MCF 10A (cell line): ENCODE measurements at places on chromosomes 3 and 15.

DNA sequence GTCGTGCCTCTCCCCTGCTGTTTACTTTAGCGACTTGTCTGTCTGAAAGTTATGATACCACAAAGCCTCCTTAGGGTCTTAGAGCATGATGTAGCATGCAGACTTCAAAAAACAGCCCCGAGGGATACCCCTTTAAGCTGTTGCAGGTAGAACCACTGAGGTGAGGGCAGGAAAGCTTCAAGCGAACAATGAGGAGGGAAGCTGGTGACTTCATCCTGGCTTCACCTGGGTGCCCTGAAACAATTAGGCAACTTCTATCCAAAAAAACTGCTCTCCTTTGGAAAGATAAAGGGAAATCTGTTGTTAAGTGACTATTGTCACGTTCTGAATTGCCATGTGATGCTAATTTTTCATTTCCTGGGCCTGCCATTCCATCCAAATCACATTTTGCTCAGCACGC, 231.6 kb downstream of the SOX2 start:
- DNase-seq, result no peak

DNA sequence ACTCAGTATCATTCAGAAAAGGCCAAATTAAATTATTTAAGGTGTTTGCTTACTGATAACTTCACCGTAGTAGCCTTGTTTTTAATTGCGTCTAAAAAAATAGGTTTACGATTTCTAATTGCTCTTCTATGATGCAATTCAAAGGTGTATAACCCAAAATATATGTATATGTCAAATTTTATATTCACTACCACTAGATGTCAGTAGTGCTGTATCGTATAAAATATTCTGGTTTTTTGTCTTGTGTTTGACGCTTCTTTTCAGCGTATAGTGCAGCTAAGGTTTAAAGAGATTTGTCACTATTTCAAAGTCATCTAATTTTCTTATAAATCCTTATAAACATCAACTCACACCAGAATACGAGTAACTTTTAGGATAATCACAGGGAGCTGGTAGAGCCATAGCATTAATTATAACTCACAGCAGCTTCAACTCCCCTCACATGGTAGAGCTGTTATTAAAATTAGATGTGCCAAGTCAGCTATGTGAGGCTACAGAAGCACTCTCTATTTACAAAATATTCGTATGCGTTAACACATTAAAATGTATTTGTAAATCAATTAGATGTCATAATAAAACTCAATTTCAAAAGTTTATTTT, 3.5 kb downstream of the PFN2 start:
- peak; percentile 75 for DNase-seq

- no peak for DNase-seq
Measured at GRCh38 chr3:22262386-22262785, 511.4 kb upstream of the ZNF385D start.

- no peak for DNase-seq
Measured at GRCh38 chr3:16999871-17000270, 115.1 kb downstream of the PLCL2 start.

DNA sequence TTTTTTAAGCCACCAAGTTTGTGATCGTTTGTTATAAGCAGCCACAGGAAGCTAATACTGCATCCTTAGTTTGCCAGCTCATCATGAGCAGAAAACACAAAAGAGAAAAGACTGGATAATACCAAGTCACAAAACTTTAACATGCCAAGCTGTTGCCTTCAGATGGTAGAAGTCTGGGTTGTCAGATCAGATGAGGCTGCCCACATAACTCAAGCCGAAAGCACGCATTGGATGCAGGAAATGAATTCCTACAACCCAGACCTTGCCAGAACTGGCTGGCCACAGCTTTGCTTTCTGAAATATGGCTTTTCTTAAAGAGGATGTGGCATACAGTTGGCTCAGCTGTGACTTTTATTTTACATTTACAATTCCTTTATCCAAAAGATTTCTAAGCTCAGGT, 118.3 kb upstream of the NEO1 start:
- no peak for DNase-seq

GRCh38 chr3:46989146-46989810, 9.8 kb downstream of the NBEAL2 start:
- DNase-seq, result no peak

DNA sequence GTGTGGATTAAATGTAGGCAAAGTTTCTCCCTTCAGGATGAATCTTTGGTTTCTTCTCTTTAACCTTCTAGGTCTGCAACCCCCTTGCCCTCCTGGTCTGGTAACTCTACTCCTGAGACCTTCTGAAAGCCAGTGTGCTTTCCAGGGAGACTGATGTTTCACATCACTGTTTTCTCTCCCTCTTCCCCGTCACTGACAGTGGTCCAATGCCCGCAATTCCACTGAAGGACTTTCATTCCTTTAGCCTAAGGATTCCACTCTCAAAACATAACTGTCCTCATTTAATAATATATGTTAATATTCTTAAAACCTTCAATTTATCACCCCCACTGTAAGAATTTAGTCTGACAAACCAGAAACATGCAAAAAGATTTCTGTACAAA, 101.5 kb upstream of the CPNE4 start:
- DNase-seq, result no peak

- peak; percentile 73 for DNase-seq
Measured at GRCh38 chr3:36868614-36869436, 76.0 kb downstream of the TRANK1 start.

GRCh38 chr3:188697127-188697526, 474.6 kb upstream of the TPRG1 start:
- DNase-seq, result no peak

DNA sequence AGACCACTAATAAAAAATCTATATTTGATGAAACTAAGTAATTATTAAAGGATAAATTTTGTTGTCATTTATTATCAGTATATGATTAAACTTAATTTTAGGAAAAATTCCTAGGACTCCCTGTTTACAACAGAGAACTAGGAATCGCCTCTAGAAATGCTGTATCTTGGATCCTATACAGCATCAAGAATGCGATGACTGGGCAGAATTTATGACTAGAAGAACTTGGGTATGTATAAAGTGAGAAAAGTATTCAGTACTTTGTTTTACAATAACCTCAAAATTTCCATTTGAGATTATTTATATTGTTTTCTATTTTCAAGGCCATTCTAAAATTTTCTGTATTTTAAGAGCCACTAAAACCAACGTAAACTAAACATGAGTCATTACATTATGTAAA, 82.3 kb upstream of the AGTR1 start:
- no peak for DNase-seq

DNA sequence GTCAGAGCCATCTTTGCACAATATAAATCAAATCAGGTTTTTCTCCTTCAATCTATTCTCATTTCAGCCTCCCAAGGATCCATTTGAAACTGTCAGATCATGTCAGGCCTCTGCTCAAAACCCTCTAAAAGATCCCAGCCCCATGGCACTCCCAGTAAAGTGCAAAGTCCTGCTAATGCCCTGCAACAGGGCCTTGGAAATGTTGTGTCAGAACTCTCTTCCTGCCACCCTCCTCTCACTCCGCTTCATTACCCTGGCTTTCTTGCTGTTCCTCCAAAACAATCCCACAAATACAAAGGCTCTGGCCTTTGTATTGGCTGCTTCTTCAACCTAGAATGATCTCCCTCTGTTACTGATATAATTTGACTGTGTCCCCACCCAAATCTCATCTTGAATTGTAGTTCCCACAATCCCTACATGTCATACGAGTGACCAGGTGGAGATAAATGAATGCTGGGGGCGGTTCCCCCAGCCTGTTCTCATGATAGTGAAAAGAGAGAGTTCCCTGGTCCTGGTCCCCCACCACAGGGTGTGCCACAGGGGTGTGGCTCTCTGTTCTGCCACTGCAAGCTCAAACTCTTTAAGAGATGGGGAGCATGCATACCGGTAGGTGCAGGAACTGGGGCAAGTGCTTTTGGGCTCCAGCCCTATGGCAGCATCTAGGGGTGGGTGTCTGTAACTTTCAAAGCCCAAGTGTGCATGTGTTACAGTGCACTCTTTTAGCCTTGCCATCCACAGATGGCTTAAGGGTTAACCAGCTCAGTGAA, 22.9 kb upstream of the TRA2B start:
- no peak for DNase-seq

GRCh38 chr3:43080726-43081568, 24.9 kb downstream of the POMGNT2 start:
- no peak for DNase-seq

- DNase-seq, result no peak
Measured at GRCh38 chr3:42214064-42214463, 51.9 kb downstream of the CCK start.

DNA sequence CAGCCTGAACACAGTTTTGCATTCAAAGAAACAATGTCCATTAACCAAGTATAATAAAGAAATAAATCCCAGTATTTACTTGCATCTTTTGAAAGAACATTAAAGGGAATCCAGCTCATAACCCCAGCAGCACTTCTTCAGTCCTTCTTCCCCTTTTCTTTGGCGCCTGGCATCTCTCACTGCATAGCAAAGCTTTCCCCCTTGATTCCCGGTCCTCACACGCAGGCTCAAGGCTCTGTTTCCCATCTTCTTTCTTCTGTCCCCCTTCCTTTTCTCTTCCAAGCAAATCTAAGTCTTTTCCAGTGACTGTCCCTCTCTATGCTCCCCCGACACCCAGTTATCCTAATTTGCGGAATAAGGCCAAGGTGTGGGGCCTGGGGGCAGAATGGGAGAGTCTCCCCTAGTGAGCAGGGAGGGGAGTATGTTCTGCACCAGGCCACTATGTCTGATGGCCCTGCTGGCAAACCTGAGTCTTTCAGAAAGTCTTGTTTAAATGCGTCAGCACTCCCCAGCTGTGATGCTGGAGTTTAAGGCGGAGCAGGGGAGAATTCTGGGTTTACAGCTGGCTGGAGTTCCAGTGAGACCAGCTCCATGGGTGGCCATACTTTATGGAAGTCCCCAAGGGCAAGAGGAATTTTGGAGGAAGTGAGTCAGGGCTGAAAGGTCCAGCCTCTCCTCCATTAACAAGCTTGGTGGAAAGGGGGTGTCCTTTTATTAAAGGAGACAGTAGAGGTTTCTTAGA, 42.1 kb downstream of the GOLGA6A start:
- peak; percentile 81 for DNase-seq

DNA sequence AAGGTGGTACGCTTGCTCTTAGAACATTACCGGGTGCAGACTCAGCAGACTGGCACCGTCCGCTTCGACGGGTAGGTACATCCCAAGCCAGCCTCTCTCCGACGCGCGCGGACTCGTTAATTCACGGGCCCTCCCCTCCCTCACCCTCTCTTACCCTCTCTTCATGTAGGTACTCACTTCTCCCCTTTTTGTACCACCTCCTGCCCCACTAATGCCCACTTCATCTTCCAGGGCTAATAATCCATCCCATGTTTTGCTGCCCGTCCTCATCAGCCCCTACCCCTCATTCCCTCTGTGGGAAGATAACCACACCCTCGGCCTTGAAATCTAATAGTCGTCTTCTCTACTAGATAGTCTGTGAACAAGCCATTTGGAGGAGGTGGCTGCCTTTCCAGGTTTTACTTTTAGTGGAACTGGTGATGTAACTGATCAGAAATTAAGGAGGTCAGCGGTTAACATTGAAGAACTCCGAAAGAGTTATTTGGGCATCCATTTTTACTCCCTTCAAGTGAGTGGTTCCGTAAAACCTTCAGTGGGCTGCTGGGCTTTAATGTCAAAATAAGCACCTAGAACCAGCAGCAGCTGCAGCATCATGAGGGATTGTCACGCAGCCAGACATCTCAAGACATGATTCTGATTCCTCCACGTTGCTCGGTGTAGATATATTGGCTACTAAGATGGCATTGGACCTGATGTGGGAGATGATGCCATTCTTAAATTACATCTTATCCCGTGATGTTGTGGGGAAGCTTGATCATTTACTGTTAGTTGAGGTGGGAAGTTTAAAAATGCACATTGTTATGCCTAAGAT, 1.3 kb downstream of the FEM1B start:
- peak; percentile 28 for DNase-seq

DNA sequence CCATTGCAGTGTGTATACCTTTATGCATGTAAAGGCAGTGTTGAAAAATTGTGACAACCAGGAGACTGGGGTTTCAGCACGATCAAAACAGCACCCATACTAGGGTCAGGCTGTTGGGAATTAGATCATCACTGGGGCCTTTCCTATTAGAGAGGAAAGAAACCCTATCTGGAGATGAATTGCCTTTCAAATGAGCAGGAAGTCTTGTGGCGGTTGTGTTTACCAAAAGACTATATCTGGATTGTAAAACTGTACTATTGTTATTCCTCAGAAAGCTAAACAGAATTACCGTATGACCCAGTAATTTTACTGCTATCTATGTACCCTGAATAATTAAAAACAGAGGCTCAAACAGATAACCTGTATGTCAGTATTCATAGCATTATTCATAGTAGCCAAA, 10.1 kb downstream of the UBE2E1 start:
- DNase-seq, result no peak

GRCh38 chr3:44966795-44967278, 9.1 kb downstream of the ZDHHC3 start:
- peak; percentile 66 for DNase-seq

GRCh38 chr3:69326855-69327300, 59.0 kb downstream of the FRMD4B start:
- no peak for DNase-seq

- no peak for DNase-seq
Measured at GRCh38 chr3:141273700-141274410, 42.2 kb downstream of the PXYLP1 start.

DNA sequence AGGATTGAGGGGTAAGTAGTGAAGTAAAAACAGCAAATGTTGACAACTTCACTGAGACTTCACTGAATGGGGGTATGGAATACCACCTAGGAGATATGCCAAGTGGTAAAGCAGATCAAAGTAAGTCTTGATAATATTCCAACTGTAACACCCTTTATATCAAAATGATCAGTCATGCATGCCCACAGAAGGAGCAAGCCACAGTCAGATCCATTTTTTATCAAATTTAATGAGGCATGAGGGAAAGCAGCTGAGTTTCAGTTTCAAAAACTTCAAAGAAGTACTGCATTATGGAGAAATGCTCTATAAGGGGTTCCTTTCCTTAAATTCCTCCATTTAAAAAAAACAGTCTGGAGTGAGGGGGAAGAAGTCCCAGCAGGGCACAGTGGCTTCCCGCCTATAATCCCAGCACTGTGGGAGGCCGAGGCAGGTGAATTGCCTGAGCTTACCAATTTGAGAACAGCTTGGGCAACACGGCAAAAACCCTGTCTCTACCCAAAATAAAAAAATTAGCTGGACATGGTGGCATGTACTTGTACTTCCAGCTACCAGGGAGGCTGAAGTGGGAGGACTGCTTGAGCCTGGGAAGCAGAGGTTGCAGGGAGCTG, 56.9 kb downstream of the TJP1 start:
- DNase-seq, result no peak

- DNase-seq, result no peak
Measured at GRCh38 chr3:15635121-15635661, 33.6 kb downstream of the BTD start.
